Foreskin keratinocyte (primary cell): ENCODE measurements at places on chromosomes 13 and 19. TPM values are rescaled to one million over a fixed set of nuclear protein-coding genes. Genes with fewer than 3 reads are reported as not detected.
A peak's percentile ranks its signal among the peaks of the same experiment; 100 is the strongest.

Gene CGB1
- not detected in 2 replicates for total RNA-seq

Gene KLF16
- 19.0 and 20.7 TPM in 2 replicates for total RNA-seq

Gene CBY2
- not detected in 2 replicates for total RNA-seq

Gene SCAF1
- total RNA-seq: 27.0 and 29.0 TPM in 2 replicates

Gene OR4F17
- not detected in 2 replicates for total RNA-seq

Gene C19orf67
- not detected in 2 replicates for total RNA-seq

DNA sequence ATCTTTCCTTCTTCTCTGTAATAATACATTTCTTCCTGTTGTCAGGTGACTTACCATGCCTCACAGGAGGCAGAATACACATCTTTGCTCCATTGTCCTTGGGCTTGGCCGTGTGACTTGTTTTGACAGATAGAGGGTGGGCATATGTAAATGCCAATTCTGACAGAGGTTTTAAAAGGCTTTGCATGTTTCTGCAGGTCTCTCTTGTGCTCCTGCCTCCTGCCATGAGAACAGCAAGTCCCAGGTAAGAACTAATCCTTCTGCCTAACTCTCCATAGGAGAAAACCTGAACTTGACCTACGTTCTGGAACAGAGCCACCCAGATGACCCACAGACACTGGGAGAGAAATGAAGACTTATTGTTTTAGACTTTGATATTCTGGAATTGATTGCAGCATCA lies 88.7 kb upstream of the TNFSF11 start:
- DNase-seq: peak; percentile 70

- no peak for DNase-seq
These were observed 22.3 kb downstream of the TMEM161A start for GRCh38 chr19:19115954-19116353.

- DNase-seq: no peak
These were observed 454.3 kb downstream of the PCDH17 start for GRCh38 chr13:58085819-58086218.

GRCh38 chr13:43268632-43269031 lies 245.2 kb downstream of the DNAJC15 start:
- DNase-seq: no peak

- DNase-seq: no peak
These were observed 98.4 kb upstream of the RAP2A start for GRCh38 chr13:97335488-97336134.

DNA sequence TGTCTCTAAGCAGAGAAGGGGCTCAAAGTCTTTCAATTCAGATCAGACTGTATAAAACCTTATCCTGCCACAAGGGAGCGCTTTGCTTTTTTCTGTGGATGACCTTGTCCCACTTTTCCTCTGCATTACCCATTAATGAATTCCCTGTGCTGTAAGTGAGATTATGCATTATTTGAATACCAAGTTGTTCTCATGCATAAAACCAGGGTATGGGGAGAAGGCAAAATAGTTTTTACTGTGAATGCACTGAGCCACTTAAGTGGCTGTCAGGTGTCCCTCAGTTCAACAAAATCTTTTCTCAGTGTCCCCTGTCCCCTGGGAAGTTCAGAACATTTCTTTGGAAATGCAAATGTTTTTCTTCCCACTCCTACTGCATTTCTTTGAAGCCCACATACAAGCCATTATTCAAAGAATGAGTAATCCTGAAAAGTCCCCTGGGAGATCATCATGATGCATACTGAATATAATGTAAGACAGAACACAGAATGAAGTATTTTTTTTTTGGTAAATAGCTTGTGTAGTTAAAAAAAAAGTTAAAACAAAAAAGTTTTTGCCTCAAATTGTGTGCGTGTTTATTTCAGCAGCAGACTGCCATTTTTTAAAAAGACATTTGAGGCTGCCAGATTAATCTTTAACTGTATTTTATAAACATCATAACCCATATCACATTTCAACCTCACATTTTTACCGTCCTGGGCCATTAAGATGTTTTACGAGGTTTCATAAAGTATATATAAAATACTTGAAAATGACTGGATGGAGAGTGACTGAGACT lies 506.7 kb upstream of the PCDH9 start:
- no peak for DNase-seq

GRCh38 chr13:23497191-23497590 lies 63.7 kb upstream of the SACS start:
- no peak for DNase-seq
